ENCODE measurements at places on chromosomes 4 and X.

- DNase-seq: no peak
Observed at GRCh38 chr4:77155631-77156452, 1.2 kb upstream of the CCNG2 start.

- DNase-seq: no peak
Observed at GRCh38 chr4:168723020-168723419, 226.2 kb downstream of the PALLD start.

DNA sequence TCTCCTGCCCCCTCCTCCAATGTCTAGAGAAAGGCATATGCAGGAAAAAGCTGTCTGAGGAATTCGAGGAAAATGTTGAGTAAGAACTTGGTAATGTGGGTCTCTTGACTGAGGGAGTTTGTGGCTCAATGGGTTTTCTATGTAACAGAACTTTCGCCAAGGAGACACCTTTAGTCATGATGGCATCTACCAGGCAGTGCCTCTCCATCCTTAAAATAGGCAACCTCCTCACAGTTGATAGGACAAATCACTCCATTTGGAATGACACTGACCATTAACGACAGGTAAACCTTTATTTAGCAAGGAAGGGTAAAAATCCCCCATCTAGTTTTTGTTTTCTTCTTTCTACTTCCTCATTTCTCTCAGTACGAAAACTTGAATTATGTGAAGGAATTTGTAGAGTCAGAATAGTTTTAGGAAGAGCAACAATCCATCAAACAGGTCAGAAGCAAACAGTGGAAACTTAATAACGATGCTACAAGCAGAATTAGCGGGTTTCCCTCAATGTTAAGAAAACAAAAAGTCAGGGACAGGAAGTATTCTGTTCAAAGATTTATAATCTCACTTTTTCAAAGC lies 2.7 kb downstream of the GSX2 start:
- DNase-seq: no peak

GRCh38 chrX:65990702-65991101 lies 49.2 kb downstream of the VSIG4 start:
- no peak for DNase-seq

- no peak for DNase-seq
Observed at GRCh38 chr4:158322109-158322508, 111.8 kb downstream of the TMEM144 start.

Data from HCT116 (cell line).